ENCODE measurements at places on chromosomes 6 and 20. TPM values are rescaled to one million over a fixed set of nuclear protein-coding genes. Genes with fewer than 3 reads are reported as not detected.

DNA sequence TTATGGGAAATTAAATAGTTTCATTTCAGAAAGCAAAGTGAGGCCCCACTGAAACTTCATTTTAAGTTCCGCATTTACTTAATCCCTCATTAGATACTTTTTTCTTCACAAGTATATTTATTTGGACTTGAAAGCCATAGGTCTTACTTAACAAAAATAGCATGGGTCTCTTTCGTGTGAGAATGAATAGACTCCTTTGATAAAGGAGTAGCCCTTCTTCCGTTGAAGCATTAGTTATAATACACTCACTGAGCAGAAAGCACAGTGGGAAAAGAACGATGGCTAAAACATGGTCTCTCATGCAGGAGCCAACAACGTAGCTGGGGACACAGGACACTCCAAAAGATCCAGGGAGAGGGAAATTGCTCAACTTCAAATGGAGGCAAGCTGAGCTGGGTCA is 130.4 kb downstream of the SLC23A2 start:
- no peaks in the 10 kb centered on the region for H3K4me1 ChIP-seq
- H3K36me3 ChIP-seq = peaks cover 20% of the 10 kb centered on the region
- no peaks in the 10 kb centered on the region for H3K27me3 ChIP-seq
- H3K27ac ChIP-seq = no peak overlapping the region
- DNase-seq = no peak

ENPP4 gene
- 2.9 TPM for total RNA-seq

SIM1 gene
- total RNA-seq = not detected

ATP6V1G2 gene
- total RNA-seq = 3.6 TPM

DNA sequence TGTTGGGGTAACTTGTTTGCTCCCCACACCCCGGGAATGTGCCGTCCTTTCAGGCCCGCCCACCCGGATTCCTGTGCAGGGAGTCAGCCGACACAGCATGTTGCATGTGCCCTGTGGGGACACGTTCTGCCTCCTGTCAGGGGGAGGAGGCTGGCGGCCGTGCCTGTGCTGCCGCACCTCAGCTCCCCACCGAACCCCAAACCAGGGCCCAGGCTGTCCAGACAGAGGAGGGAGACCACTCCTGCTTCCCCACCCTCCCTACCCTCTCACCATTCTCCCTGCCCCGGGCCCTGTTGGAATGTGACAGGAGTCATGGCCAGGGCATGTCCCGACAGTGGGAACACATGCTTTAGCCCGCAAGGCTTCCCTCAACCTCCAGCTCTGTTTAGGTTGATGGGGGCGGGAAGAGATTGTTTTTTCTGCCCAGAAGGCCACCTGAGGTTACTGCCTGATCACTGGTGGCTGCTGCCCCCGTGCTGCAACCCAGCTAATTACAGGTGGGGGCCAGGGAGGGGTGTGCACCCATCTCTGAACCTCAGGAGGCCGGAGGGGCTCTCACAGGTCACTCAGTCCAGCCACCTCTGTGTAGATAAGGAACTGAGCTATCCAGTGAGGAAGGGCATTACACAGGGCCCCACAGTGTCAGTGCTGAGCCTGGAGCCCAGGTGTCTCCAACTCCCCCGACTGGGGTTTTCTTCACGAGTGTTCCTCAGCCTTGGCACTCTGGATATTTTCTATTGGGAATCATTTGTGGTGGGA is 13.6 kb downstream of the LRRC73 start:
- H3K27me3 ChIP-seq = no peaks in the 10 kb centered on the region
- peaks cover 10% of the 10 kb centered on the region for H3K36me3 ChIP-seq

- H3K27me3 ChIP-seq = no peaks in the 10 kb centered on the region
- peak; percentile 12 for DNase-seq
- H3K36me3 ChIP-seq = no peaks in the 10 kb centered on the region
- H3K27ac ChIP-seq = no peak overlapping the region
Measured at GRCh38 chr20:38810926-38811630, 5.6 kb downstream of the PPP1R16B start.

DNA sequence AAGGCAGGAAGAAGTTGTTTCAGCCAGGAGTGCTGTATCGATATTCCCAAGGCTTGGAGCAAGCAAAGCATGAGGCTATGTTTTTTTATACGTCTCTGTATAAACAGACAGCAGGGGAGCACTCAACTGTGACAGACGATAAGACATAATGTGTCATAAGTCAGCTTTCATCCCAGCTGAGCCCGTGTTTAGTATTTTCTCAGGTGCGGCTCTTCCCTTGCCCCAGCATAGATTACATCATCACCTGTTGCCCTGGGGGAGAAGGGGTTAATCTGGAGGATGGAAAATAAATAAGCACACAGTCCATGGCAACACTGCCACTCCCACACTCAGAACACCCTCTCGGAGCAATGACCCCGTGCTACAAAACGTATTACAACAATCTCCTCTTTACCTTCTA is 22.1 kb upstream of the KCNK5 start:
- no peak overlapping the region for H3K4me3 ChIP-seq
- peaks cover 12% of the 10 kb centered on the region for H3K36me3 ChIP-seq
- no peak overlapping the region for H3K27ac ChIP-seq
- DNase-seq = no peak

HLA-DQA1 gene
- total RNA-seq = 1.7 TPM

DNA sequence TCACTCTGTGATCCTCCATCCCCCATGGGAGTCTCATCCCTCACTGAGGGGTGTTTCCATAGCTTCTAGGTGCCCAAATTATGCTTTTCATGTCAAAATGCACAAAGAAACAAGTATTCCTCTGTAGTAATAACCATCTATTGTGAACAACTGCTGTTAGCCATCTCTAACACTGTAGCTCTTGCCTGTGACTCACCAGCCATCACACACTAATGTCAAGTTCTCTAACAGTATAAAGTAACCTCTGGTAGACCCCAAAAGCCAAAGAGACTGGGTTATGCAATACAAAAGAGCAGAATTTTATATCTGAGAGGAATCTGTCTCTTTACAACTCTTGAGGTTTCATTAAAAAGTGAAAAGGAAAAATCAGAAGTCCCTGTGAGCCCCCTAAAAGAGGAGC is 25.4 kb upstream of the IYD start:
- no peak for DNase-seq
- no peak overlapping the region for H3K27ac ChIP-seq
- no peaks in the 10 kb centered on the region for H3K4me1 ChIP-seq
- no peaks in the 10 kb centered on the region for H3K36me3 ChIP-seq
- H3K27me3 ChIP-seq = no peaks in the 10 kb centered on the region

GRCh38 chr20:21511850-21512633 is 1.8 kb downstream of the NKX2-2 start:
- H3K27me3 ChIP-seq = peaks cover 79% of the 10 kb centered on the region
- no peaks in the 10 kb centered on the region for H3K36me3 ChIP-seq
- peaks cover 3% of the 10 kb centered on the region for H3K4me1 ChIP-seq
- H3K4me3 ChIP-seq = peak overlapping the region; percentile 74
- H3K27ac ChIP-seq = no peak overlapping the region

DNA sequence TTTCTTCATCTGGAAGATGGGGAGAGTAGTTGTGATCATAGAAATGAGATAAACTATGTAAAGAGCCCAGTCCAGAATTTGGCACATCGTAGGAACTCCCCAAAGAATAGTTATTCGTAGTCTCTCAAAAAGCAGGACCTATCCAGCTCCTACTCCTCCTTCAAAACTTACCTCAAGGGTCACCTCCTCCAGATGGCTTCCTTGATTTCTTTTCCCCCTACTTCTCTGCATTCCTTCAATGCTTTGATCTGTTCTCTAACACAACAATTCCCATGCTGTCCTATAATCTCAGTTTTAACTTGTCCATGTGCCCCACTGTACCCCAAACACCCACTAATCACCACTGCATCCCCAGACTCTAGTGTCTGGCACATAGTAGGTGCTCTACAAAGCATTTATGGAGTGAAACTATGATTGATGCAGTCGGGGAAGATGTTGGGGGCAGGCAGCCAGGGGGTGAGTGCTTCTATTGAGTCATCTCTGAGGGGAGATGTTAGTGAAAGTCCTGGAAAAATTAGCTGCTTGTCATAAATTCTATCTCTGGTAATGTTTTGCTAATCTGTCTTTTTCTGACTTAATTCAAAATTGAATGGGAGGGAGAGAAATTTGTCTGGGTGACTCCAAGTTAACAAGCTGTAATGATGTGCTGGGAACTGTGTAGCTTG is 181.3 kb upstream of the KCNG1 start:
- H3K27me3 ChIP-seq = no peaks in the 10 kb centered on the region
- DNase-seq = no peak
- no peak overlapping the region for H3K27ac ChIP-seq
- H3K36me3 ChIP-seq = no peaks in the 10 kb centered on the region

- DNase-seq = no peak
- peak overlapping the region; percentile 27 for H3K27ac ChIP-seq
- H3K4me3 ChIP-seq = peak overlapping the region; percentile 84
- H3K27me3 ChIP-seq = no peaks in the 10 kb centered on the region
- peaks cover 4% of the 10 kb centered on the region for H3K4me1 ChIP-seq
Measured at GRCh38 chr20:58981628-58982364, 740 bp downstream of the NELFCD start.

GRCh38 chr6:158143700-158144099 is 24.4 kb downstream of the SERAC1 start:
- H3K27me3 ChIP-seq = no peaks in the 10 kb centered on the region
- peak; percentile 36 for DNase-seq
- no peak overlapping the region for H3K27ac ChIP-seq
- H3K36me3 ChIP-seq = peaks cover 34% of the 10 kb centered on the region
- no peak overlapping the region for H3K4me3 ChIP-seq

GRCh38 chr6:127484212-127484863 is 25.1 kb upstream of the KIAA0408 start:
- H3K27ac ChIP-seq = peak overlapping the region; percentile 99
- H3K36me3 ChIP-seq = peaks cover 25% of the 10 kb centered on the region
- DNase-seq = no peak
- no peak overlapping the region for H3K4me3 ChIP-seq

TP53TG5 gene
- not detected for total RNA-seq

GRCh38 chr20:61455508-61456215 is 203.6 kb downstream of the CDH4 start:
- H3K27me3 ChIP-seq = peaks cover 2% of the 10 kb centered on the region
- no peaks in the 10 kb centered on the region for H3K4me1 ChIP-seq
- no peak overlapping the region for H3K4me3 ChIP-seq

TXLNB gene
- total RNA-seq = not detected

DNA sequence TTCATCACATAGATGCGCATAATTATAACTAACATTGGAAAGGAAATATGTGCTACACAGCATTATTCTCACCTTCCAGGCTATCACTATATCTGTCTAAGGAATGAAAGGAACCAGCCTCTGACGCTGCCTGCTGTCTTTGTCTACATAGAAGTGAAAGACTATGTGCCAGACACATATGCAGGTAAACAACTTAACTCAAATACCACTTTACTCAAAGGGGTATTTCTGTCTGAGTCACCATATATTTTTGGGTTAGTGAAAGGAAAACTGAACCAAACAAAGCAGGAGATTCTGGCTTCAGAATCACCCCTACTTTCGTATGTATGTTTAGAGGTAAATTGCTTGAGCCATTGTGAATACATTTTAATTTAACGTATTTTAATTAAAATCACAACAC is 328.6 kb upstream of the PLCB4 start:
- H3K27me3 ChIP-seq = no peaks in the 10 kb centered on the region
- H3K4me1 ChIP-seq = no peaks in the 10 kb centered on the region
- no peak overlapping the region for H3K27ac ChIP-seq
- DNase-seq = no peak

GRCh38 chr6:90559931-90560330 is 26.9 kb downstream of the MAP3K7 start:
- no peaks in the 10 kb centered on the region for H3K27me3 ChIP-seq
- H3K4me3 ChIP-seq = no peak overlapping the region
- no peak overlapping the region for H3K27ac ChIP-seq
- no peak for DNase-seq

GRM1 gene
- total RNA-seq = 0.07 TPM

LY6G6F gene
- total RNA-seq = not detected

- DNase-seq = no peak
- H3K27me3 ChIP-seq = peaks cover 80% of the 10 kb centered on the region
- peak overlapping the region; percentile 84 for H3K4me3 ChIP-seq
- H3K36me3 ChIP-seq = no peaks in the 10 kb centered on the region
- H3K4me1 ChIP-seq = peaks cover 6% of the 10 kb centered on the region
Measured at GRCh38 chr6:10411971-10412460, 2.9 kb downstream of the TFAP2A start.

GRCh38 chr20:23059846-23060245 is 10.4 kb upstream of the THBD start:
- H3K4me3 ChIP-seq = no peak overlapping the region
- no peaks in the 10 kb centered on the region for H3K36me3 ChIP-seq

- H3K27me3 ChIP-seq = no peaks in the 10 kb centered on the region
- H3K4me3 ChIP-seq = no peak overlapping the region
- H3K27ac ChIP-seq = no peak overlapping the region
Measured at GRCh38 chr20:49268600-49269365, 9.1 kb downstream of the ZNFX1 start.

ERVFRD-1 gene
- not detected for total RNA-seq

DNA sequence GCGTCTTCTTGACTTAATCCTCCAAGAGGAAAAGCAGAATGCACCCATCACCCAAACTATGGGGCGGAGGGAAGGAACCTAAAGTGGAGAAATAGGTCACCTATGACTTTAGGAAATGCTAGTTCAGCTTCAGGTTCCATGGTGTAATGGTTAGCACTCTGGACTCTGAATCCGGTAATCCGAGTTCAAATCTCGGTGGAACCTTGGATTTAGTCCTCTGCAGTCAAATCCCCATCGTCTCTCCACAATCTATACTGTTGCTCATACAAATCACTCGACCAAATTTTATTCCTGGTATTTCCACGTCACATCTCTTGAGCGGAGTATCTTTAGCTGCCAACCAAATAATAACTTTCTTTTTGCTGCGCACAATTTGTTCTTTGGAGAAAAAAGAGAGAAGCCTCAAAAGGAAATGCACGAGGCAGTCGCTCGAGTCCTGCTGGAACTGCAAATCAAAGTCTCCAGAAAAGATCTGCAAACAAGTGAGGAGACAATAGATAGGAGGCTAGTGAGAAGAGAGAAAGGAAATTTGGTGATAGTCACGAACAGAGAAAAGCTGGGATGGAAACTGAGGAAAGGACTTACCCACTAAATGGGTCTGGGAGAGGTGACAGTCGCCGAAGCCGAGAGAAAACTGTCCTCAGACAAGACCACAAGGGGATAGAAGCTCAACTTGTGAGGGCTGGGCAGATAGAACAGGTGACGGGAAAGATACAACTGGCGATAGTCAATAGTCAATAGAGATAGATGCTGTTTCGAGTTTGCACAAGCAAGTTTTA is 16.6 kb downstream of the POM121L2 start:
- peak overlapping the region; percentile 87 for H3K4me3 ChIP-seq
- H3K36me3 ChIP-seq = no peaks in the 10 kb centered on the region
- H3K27ac ChIP-seq = no peak overlapping the region
- no peaks in the 10 kb centered on the region for H3K27me3 ChIP-seq
- peak; percentile 71 for DNase-seq

PRL gene
- not detected for total RNA-seq

GRCh38 chr6:133326584-133326983 is 85.4 kb downstream of the EYA4 start:
- no peak overlapping the region for H3K4me3 ChIP-seq
- DNase-seq = no peak
- H3K36me3 ChIP-seq = no peaks in the 10 kb centered on the region

- no peak overlapping the region for H3K27ac ChIP-seq
- H3K27me3 ChIP-seq = no peaks in the 10 kb centered on the region
- H3K4me3 ChIP-seq = no peak overlapping the region
- peak; percentile 71 for DNase-seq
Measured at GRCh38 chr20:61965606-61966491, 99.8 kb downstream of the TAF4 start.

GRCh38 chr20:22611636-22612035 is 27.3 kb upstream of the FOXA2 start:
- no peak for DNase-seq
- H3K27me3 ChIP-seq = no peaks in the 10 kb centered on the region
- H3K27ac ChIP-seq = no peak overlapping the region

GRCh38 chr6:42783177-42783875 is 1.5 kb downstream of the BICRAL start:
- no peaks in the 10 kb centered on the region for H3K27me3 ChIP-seq
- H3K4me1 ChIP-seq = no peaks in the 10 kb centered on the region
- peak overlapping the region; percentile 95 for H3K4me3 ChIP-seq
- H3K27ac ChIP-seq = peak overlapping the region; percentile 96
- DNase-seq = peak; percentile 57

Measured in H9 (cell line).